ENCODE measurements at places on chromosomes 7 and 10. TPM values are rescaled to one million over a fixed set of nuclear protein-coding genes. Genes with fewer than 3 reads are reported as not detected.

- DNase-seq, result no peak
These were observed 250.9 kb downstream of the TWIST1 start for GRCh38 chr7:18866359-18867036.

Gene MYH16
- not detected for total RNA-seq

Gene PPP1R17
- 2.3 TPM for total RNA-seq

- no peak for DNase-seq
These were observed 260.9 kb downstream of the ADARB2 start for GRCh38 chr10:1476455-1476803.

Gene PALD1
- total RNA-seq, result 51.9 TPM

All from H7 (cell line).